Endothelial cell of coronary artery (primary cell): ENCODE measurements at places on chromosomes 3 and 15. TPM values are rescaled to one million over a fixed set of nuclear protein-coding genes. Genes with fewer than 3 reads are reported as not detected.

SHF gene
- total RNA-seq, result 1.8 TPM in 2 replicates

ARGFX gene
- total RNA-seq, result not detected in 2 replicates

XCR1 gene
- not detected in 2 replicates for total RNA-seq

SKOR1 gene
- total RNA-seq, result under 0.01 and 0.09 TPM in 2 replicates

EPHA3 gene
- 1.7 TPM in 1 of 2 replicates, not detected in the other for total RNA-seq

COMMD2 gene
- 21.4 and 27.6 TPM in 2 replicates for total RNA-seq

FMN1 gene
- total RNA-seq, result 0.56 TPM in 1 of 2 replicates, not detected in the other

PSTPIP1 gene
- 0.09 and 0.47 TPM in 2 replicates for total RNA-seq

REC114 gene
- not detected in 2 replicates for total RNA-seq

TP63 gene
- not detected in 2 replicates for total RNA-seq

GHSR gene
- total RNA-seq, result not detected in 2 replicates

GOLGA8A gene
- 8.3 and 33.3 TPM in 2 replicates for total RNA-seq

CACNA2D2 gene
- total RNA-seq, result not detected in 2 replicates

FOXB1 gene
- total RNA-seq, result not detected in 2 replicates

HDC gene
- not detected in 2 replicates for total RNA-seq
